Activated naive CD8-positive, alpha-beta T cell treated with anti-CD3 and anti-CD28 coated beads, Interleukin-2, amount 50 U/mL, for 16 hours (primary cell): ENCODE measurements at places on chromosomes 1 and 21.

DNA sequence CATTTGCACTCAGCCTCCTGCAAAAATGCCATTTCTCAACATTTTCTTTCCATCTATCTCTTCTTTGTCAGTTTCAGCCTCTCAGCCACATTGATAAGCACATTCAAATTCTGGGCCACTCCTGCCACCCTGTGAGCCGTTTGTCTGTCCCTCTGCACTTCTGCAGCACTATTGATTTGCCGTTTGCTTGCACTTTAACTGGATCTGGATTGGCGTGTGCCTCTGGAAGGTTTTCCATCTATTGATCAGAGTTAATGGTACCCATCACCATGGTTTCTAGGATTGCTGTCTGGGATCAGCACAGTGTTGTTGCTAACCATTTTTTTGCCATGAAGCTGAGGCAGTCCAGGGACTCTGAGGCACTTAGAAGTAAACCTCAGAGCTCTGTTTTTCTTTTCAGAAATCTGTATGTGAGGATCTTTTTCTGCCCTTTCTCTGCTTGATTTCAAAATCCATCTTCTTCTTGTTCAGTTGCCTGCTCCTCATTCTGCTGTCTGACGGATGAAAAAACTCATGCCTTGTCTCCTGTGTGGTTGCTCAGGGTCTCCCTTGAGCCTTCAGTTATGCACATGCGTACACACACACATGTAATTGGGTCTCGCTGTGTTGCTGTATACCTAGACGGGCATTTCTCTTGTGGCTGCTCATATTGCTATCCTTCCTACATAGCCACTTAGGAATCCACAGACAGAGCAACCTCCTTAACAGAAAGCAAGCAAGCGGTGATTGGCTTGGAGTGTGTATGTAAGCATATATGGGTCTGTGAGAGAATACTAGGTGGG, 67.9 kb downstream of the NOS1AP start:
- no peak for DNase-seq

DNA sequence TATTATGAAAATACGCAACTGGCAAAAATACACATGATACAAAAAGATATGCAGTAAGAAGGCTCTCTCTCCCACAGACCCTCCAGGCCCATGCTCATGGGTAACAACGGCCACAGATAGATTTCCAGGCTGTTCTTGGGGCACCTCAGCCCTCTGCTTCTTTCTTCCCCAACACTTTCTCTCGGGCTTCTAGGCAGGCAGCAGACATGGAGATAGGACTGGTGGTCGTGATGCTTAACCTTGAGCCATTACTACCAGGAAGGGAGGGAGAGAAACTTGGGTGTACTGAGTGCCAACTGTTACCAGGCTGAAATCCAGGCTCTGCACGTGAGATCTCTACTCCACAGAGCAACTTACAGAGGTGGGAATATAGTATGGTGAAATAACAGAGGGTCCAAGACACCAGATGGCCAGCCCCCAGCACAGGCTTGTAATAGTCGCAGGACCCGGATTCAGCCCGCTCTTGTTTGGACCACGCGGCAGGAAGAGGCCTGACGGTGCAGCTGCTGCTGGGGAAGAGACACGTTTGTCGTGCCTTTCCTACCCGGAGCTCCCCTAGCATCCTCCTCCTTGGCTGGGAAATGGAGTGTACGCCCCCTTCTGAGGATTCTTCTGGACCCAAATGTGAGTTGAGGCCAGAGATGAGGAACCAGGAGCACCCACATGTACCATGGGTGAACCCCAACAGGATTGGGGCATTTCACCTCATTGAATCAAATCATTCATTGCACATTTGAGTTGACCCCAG, 441.1 kb upstream of the VAMP3 start:
- DNase-seq, result no peak

DNA sequence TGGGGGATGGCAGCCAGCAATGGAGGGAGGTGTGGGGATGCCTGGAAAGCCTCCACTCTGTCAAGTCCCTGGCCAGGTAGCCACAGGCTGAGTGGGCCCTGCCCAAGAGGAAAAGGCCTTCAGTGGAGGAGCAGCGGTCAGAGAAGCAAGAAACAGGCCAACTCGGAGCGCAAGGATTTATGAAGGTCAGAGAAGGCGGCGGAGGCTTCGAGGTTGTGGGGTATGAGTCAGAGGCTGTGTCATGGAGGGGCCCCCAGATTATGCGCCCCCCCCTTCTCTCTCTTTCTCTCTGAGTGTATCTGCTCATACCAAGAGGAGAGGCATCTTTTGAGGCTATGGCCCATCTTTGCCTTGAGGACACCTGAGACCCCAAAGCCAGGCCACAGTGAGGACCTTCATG, 99.5 kb downstream of the CASZ1 start:
- DNase-seq, result peak; percentile 15

DNA sequence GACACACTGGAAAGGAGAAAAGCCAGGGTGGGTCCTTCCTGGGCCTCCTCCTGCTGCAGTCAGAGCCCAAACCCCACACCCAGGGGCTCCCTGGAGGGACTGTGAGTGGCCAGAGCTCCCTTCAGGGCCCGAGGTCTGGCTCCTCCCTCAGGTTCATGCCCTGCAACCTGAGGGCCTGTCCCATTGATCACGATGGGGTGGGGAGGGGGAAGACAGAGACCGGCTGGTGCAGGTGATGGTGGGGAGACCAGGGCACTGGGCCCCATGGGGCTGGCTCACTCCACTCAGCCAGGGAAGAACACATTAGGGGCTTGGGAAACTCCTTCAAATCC, 30.1 kb upstream of the NPPB start:
- DNase-seq, result no peak

DNA sequence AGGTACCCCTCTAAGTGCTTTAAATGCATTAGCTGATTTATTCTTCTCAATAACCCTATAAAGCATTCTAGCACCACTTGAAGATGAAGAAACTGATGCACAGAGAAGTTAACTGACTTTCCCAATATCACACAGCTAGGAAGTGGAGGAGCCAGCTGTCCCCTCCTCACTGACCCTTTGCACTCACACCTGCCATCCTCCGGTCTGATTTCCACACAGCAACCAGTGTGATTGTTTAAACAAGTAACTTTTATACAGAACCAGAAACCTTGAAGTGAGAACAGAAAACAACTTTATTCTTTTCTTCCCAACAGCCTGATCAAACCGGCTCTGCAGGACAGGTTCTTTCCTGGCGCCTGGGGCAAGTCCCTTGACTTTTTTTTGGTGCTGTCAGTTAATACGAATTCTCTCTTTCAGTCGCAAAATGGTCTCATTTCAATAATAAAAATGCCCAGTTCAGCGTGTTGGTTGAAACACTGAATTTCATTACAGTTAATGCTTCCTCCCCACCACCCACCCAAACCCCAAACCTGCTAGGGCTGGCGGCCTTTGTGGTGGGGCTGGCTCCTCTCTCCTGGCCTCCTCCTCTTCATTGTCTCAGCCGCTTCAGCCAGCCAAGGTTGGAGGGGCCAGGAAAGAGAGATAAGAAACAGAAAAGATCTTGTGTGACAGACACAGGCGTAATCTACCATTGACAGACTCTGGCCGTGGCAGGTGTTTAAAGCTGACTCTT, 26.4 kb upstream of the EEIG2 start:
- no peak for DNase-seq

DNA sequence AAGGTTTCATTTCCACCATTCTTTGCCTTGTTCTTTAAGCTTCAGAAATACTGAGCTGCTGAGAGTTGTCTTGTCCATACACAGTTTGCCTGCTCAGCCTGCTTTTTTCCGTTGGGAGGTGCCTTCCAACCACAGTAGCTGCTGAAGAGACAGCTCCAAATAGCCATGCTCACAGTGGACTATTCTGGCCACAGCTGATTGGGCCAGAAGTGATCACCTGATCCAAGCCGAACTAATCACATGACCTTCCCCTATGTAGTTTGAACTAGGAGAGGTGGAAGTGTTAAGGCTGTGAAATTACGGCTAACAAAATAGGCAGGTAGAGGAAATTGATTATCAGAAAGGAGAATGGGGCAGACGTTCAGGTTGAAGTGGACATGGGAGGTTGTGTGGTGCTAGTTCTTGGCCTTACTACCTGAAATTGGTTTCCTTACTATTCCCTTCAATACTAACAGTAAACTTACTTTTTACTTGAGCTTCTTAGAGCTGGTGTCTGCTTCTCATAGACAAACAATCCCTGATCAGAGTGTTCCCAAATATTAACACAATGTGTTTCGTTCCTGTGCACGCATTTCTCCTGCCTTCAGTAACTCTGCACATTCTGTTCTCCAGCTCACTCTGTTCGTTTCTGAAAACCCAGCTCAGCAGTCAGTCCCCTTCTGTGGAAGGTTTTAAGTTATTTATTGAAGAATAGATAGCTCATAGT, 136.1 kb downstream of the RWDD3 start:
- DNase-seq, result no peak

DNA sequence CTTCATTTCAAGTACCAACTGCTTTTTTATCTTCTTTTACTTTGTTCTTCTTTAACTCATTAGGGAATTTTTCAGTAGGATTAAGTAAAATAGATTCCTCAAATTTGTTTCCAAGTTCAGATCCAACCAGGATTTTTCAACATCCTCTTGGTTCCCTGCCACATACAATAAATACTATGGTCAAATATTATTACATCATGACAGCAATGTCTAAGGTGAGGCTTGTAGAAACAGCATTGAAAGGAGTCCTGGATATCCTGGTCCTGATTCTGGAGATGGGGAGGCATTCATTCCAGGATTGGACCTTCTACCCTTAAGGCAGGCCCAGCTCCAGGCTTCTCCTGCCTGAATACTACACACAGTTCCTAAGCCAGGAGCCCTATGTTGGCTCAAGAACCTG, 80.2 kb upstream of the F3 start:
- DNase-seq, result no peak
